Amniotic stem cell (primary cell): ENCODE measurements at places on chromosomes 7 and 10.

DNA sequence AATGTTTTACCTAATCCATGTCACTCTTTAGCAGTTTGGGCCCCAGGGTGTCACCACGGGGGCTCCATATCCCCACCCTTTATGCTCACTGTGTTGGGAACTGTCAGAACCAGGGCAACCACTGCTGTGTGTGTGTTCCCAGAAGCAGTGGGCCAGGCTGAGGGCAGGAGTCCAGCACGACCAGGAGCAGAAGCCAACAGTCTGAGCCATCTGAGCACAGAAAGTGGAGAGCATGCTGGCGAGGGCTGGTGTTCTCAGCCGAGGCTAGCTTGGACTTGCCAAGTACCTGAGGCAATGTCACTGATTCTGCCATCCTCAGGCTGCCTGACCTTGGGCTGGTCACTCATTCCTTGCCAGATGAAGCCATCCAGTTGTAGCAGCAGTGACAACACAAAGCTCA, 285.0 kb downstream of the BMPER start:
- DNase-seq = no peak

- no peak for DNase-seq
Observed at GRCh38 chr10:125722811-125723210, 3.3 kb downstream of the EDRF1 start.

- no peak for DNase-seq
Observed at GRCh38 chr7:82210416-82211184, 233.0 kb downstream of the CACNA2D1 start.

GRCh38 chr10:8174762-8175161, 120.3 kb downstream of the GATA3 start:
- no peak for DNase-seq

DNA sequence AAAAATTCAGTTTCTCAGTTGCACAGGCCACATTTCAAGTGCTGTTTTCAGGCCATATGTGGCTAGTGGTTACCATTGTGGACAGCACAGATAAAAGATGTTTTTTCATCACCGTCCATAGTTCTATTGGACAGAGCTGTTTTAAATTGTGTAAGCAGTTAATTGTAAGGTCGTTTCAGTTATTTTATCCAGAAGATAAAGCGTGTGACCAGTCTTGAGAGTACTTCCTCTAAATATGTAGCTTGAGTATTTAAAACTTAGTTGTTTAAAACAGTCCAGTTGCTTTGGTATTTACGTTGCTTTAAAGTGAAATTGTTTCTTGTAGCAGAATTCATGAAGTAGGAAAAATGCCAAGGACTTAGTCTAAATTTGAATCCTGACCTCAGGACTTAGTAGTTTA, 66.9 kb downstream of the ZNRF2 start:
- no peak for DNase-seq

GRCh38 chr7:42611961-42612360, 299.9 kb downstream of the C7orf25 start:
- no peak for DNase-seq

DNA sequence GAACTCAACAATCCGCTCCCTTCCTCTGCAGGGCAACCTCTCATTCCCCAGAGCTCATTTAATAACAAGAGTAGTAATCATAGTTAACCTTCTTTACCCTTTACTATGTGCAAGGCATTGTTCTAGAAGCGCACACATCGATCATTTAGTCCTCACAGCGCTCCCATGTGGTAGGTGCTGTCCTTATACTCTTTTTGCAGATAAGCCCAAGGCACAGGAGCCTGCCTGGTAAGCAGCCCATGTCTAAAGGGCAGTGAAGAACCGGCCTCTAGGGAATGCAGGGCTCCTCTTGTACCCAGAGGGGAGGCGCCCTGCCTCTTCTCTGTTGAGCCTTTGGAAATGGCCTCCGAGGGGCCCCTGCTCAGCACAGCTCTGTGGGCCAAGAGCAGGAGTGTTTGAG, 14.3 kb downstream of the CHST3 start:
- no peak for DNase-seq

GRCh38 chr10:99661377-99661763, 2.1 kb downstream of the ENTPD7 start:
- DNase-seq = peak; percentile 77

DNA sequence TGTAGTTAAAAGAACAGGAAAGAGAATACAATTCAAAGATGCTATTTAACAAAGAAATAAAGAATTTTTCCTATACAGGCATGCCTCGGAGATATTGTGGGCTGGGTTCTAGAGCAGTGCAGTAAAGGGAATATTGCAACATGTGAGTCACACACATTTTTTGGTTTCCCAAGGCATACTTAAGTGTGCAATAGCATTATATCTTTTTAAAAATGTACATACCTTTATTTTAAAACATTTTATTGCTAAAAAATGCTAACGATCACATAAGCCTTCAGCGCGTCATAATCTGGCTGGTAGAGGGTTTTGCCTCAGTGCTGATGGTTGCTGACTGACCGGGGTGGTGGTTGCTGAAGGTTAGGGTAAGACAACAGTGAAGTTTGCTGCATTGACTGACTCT, 54.4 kb downstream of the ESYT2 start:
- no peak for DNase-seq

DNA sequence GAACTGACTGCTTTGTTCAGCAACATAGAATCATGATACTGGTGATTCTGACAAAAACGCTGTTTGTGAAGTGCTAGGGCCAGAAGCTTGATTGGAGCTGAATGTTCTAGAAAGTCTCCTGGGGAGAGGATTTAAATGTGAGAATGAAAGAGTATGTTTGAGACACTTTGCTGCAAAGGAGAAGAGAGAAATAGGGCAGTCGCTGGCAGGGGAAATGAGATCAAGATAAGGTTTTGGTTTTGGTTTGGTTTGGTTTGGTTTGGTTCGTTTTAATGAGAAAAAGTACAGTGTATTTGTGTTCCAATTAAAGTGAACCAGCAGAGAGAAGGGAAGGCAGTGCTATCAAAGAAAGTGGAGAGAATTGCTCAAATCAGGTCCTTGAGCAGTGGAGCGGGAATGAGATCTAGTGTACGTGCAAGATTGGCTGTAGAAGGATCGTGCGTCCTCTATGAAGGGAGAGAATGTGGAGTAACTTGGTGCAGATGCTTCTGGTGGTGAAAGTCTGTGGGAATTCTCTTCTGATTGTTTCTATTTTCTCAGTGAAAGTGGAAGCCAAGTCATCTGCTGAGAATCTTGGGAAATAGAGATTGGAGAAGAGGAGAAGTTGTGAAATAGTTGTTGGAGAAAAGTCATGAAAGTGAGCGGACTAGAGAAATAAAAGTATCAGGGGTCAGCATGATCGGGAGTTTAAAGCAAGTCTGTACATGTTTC, 270.5 kb downstream of the CCDC3 start:
- DNase-seq = no peak

- no peak for DNase-seq
Observed at GRCh38 chr7:8105449-8106095, 137.0 kb downstream of the GLCCI1 start.

- DNase-seq = no peak
Observed at GRCh38 chr7:117837841-117838240, 35.4 kb downstream of the CTTNBP2 start.

GRCh38 chr7:74224511-74224832, 14.7 kb downstream of the LAT2 start:
- no peak for DNase-seq

GRCh38 chr10:83301732-83302131, 837.6 kb upstream of the GHITM start:
- no peak for DNase-seq

DNA sequence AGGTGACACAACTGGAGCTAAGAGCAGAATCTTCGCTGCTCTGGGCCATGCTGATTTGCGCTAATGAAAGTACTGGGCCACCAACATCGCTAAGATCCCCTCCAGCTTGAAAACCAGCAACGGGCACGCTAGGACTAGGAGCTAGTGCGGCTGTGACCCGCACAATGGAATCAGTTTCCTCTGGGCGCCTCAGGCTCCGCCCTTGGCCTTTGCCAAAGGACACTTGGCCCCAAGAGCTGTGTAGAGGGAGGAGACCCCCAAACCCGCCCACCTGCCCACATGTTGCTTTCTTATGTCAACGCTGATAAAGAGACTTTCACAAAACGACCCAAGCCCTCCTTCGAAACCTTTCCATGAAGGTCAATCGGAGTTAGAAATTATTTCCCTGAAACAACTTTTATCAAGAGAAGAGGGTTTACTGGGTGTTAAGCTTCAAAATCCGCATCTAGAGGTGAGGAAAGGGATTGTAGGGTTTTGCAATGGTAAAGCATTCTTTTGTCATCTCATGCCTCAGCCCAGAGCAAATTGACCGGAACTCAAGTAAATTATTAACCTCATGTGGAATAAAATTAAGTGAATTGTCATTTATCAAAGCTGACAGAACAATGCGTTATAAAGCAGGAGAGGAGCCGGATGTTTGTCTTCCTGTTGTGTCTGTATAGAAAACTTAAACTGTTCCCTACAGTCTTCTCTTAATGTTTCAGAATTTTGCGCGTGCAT, 9.4 kb downstream of the ABCB5 start:
- DNase-seq = no peak

DNA sequence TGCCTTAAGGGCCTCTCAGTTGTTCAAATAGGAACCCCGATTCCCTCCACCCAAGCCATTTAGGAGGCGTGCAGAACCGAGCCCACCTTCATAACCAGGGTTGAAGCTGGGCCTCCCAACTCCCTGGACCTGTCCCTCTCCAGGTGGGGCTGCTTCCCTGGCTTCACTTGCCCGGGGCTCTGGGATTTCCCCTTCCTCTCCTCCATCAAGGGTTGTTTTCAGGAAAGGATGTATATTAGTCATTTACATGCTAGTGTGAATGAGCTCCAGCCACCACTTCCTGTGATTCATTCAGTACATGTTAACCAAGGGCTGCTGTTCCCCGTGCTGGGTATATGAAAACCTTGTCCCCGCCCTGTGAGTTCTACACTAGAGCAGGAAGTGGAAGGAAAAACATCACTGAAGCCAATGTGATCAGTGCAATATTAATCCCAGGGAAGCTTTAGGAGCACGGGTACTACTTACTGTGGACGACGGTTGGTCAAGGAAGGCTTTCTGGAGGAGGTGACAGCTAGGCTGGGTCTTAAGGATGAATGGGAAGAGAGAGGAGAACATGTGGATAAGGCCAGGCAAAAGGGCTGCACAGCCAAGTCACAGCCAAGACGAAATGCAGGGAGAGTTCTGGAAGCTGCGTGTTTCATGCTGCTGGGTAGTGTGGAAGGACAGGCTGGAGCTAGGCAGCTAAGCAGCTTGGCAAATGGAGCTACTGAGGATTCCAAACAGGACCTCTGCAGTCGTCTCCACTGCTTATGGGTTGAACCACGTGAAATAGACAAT, 150.1 kb upstream of the SHH start:
- no peak for DNase-seq

- DNase-seq = peak; percentile 5
Observed at GRCh38 chr10:97196223-97197029, 10.7 kb upstream of the SLIT1 start.

DNA sequence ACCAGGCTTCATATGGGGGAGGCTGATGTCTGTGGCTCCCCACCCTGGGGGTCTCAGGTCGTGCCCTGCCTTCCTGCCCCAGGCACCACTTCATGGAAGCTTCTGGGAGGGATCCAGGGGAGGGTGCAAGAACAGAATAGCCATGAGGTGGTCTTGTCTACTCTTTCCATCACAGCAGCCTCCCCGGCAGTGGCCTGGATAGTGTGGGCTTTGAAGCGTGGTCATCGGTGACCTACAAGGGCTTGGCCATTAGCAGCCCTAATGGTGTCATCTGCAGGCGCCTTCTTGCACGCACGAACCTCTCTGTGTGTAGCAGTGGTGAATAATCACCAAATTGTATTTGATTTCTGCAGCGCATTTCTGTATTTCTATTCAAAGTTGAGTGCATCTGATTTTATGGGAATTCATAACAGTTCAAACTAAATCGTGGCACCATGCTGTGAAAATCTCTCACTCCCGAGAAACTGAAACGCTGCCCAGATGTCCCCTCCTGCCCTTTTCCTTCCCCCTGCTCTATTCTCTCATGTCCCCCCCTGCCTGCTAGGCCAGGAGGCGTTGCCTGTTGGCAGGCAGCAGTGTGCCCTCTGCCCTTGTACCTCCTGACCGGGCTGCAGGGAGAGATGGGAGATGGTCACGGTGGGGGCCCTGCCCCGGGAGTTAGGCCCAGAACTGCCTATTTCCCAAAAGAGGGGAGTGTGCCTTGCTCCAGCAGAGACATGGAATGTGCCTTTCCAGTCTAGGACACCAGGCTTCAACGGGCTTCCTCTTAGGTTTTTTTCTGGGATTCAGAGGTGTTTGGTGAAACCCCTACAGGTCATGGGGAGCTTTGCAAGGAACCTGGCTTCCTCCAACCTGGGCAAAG, 34.8 kb downstream of the CDH23 start:
- DNase-seq = no peak

- DNase-seq = peak; percentile 72
Observed at GRCh38 chr10:90911133-90912051, 9.5 kb downstream of the ANKRD1 start.

- no peak for DNase-seq
Observed at GRCh38 chr7:1977059-1977875, 255.5 kb downstream of the MAD1L1 start.

GRCh38 chr7:50426280-50427045, 23.7 kb downstream of the FIGNL1 start:
- no peak for DNase-seq

GRCh38 chr10:80154978-80155695, 22.6 kb downstream of the PLAC9 start:
- DNase-seq = peak; percentile 81

GRCh38 chr7:10998996-10999757, 25.5 kb downstream of the PHF14 start:
- no peak for DNase-seq

DNA sequence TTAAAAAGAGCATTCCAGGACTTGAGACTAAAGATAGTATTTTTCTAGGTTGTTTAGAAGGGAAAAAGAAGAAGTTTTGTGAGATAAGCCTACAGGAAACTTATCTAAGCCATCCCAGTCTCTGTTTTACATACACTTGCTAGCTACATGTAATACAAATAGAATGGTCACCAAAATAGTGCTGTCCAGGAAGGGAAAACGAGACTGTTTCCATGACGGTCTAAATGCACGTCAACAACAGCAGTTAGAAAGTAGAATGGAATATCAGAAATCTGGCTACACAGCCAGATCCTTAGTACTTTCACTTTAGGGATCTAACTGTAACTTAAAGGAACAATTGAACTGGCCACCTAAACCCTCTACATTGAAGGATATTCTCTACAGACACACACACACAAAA, 117.6 kb downstream of the TSPAN12 start:
- DNase-seq = no peak

DNA sequence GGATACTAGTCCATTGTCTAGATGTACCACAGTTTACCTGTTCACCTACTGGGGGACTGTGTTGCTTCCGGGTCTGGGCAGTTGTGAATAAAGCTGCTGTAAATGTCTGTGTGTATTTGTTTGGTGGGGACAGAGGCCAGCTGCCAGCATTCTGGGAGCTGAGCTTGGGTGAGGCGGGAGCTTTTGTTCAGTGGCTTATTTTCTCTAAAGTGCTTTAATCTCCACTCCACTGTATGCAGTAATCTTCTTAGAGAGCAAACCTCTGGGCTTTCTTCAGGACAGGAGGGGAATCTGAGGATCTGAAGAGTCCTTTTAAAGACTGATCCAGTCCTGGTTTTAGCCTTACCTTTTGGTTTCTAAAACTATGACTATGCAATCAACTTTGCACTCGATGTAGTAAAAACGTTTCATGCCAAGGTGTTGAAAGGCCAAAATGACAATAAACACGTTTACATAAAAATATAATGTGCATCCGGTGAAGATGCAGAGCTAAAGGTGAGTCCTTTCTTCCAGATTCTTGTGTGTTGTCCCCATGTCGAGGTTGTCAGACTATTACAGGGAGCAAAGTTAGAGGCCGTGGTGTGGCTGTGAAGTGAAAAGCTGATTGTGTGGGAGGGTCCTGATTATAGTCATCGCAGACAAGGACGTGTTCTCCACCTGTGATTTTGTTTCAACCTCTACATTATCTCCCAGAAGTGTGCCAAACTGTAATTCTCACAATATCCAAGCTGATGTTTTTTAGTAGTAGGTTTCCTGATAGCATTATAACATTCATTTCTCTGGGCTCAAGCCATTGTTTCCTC, 279.8 kb downstream of the CAMK1D start:
- no peak for DNase-seq
